ENCODE measurements at places on chromosomes 7 and 10. TPM values are rescaled to one million over a fixed set of nuclear protein-coding genes. Genes with fewer than 3 reads are reported as not detected.

GRCh38 chr7:106568680-106569499, 92.1 kb downstream of the CCDC71L start:
- peak overlapping the region; percentile 17 for H3K27ac ChIP-seq
- H3K36me3 ChIP-seq, result no peaks in the 10 kb centered on the region
- no peaks in the 10 kb centered on the region for H3K4me1 ChIP-seq
- no peaks in the 10 kb centered on the region for H3K27me3 ChIP-seq

Gene CUL1
- 60.6 TPM for total RNA-seq

DNA sequence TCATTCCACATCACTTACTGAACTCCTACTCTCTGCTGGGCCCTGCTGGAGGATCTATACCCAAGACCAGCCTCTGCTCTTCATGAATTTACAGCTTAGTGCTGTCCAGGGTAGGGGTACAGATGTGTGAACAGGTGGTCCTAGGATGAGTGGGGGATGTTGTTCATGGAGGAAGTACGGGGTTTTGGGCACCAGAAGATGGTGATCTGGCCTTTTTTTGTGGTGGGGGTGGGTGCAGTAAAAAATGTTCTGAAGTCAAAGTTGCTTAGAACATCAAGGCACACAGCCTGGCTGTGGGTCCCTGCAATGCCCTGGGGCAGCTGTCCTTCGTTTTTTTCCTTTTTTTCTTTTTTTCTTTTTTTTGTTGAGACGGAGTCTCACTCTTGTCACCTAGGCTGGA, 34.2 kb upstream of the GNA12 start:
- no peaks in the 10 kb centered on the region for H3K36me3 ChIP-seq
- peaks cover 23% of the 10 kb centered on the region for H3K4me1 ChIP-seq
- H3K27ac ChIP-seq, result 0 out of 2 replicates have a peak overlapping the region, but pooled peaks have one; percentile 1
- H3K4me3 ChIP-seq, result no peak overlapping the region
- no peak for DNase-seq

GRCh38 chr7:130838738-130839137, 104.7 kb upstream of the KLF14 start:
- peaks cover 3% of the 10 kb centered on the region for H3K4me1 ChIP-seq
- peak; percentile 92 for DNase-seq
- no peaks in the 10 kb centered on the region for H3K36me3 ChIP-seq

GRCh38 chr7:136072447-136072846, 95.3 kb upstream of the MTPN start:
- no peaks in the 10 kb centered on the region for H3K36me3 ChIP-seq
- DNase-seq, result no peak
- no peaks in the 10 kb centered on the region for H3K27me3 ChIP-seq
- H3K4me3 ChIP-seq, result no peak overlapping the region
- no peaks in the 10 kb centered on the region for H3K4me1 ChIP-seq
- no peak overlapping the region for H3K27ac ChIP-seq

DNA sequence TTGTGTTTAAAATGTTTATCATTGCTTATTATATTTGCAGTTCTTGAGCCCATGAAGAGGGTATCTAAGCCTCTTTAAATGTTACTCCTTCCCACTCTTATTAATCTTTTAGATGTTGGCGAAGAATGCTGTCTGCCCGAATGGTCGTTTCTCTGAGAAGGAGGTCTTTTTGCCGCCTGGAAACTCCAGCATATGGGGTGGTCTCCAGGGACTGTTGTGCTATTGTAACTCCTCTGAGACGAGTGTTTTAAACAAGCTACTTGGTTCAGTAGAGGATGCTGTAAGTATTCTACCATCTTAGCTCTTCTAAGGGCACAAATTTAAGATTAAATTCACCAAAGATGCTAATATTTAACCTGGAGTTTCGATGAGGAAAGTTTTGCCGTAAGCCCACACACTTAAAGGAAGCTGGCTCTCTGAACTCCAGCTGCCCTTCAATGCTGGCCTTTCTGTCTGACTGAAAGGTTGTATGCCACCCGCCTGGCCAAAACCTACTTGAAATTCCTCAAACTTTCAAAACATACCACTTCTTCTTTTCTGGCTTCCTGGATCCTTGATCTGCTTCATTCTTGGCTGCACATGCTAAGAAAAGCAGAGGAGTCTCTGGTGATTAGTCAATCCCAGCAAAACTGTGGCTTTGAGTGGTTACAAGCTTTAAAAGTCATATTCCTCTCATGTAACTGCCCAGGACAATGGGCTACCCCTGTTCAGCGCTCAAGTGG, 74.7 kb downstream of the ABCA13 start:
- no peak overlapping the region for H3K4me3 ChIP-seq
- H3K36me3 ChIP-seq, result no peaks in the 10 kb centered on the region
- H3K27ac ChIP-seq, result no peak overlapping the region
- DNase-seq, result no peak

- H3K36me3 ChIP-seq, result peaks cover 8% of the 10 kb centered on the region
- no peak for DNase-seq
- H3K27me3 ChIP-seq, result no peaks in the 10 kb centered on the region
- peaks cover 3% of the 10 kb centered on the region for H3K4me1 ChIP-seq
Observed at GRCh38 chr7:135673360-135673706, 11.0 kb downstream of the STMP1 start.

Gene OR6B1
- total RNA-seq, result not detected

DNA sequence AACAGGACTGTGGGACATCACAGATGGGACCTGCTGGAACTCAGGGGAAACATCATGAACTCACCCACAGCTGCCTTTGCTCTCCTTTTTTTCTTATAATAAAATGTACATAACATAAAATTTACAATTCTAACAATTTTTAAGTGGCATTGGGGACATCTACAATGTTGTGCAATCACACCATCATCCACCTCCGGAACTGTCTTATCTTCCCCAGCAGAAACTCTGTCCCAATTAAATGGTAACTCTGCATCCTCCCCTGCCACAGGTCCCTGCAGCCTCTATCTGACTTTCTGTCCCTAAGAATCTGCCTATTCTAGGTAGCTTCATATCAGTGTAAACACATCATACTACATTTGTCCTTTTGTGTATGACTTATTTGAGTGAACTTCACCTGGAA, 19.4 kb upstream of the TMEM72 start:
- H3K27me3 ChIP-seq, result no peaks in the 10 kb centered on the region
- DNase-seq, result no peak
- no peaks in the 10 kb centered on the region for H3K36me3 ChIP-seq
- no peak overlapping the region for H3K27ac ChIP-seq
- no peak overlapping the region for H3K4me3 ChIP-seq

DNA sequence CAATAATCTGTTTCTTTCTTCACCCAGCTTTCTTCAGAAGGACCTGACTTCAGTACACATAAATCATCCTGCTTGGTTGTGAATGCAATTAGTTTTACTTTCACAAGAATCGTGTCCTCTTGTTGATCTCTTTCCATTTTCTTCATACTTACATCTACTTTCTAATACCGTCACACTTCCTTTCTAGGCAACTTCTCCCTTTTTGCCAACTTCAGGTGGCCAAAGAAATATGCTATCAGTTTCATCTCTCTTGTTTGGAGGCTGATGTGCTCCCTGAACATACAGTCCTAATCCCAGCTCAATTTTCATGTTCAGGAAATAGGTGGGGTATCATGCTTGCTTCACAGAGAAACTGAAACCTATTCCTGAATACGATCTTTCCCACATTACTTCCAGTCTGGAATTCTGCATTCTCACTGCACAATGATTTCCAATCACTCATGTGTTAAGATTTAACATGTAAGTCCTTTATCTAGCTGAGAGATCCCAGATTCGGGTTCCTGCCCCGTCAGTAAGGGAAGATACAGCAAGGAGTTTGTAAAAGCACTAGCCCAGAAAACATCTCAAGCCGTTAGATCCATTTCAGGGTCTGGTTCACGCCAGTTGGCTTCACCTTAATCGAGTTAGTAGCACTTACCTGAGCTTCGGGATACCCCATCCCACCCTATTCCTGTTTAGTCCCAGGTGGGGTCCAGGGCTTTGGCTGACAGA, 994 bp downstream of the SLC25A28 start:
- H3K27me3 ChIP-seq, result no peaks in the 10 kb centered on the region
- peak overlapping the region; percentile 95 for H3K4me3 ChIP-seq
- no peak for DNase-seq

- H3K4me1 ChIP-seq, result peaks cover 6% of the 10 kb centered on the region
- no peak for DNase-seq
- H3K36me3 ChIP-seq, result no peaks in the 10 kb centered on the region
- no peaks in the 10 kb centered on the region for H3K27me3 ChIP-seq
- H3K27ac ChIP-seq, result no peak overlapping the region
- H3K4me3 ChIP-seq, result no peak overlapping the region
Observed at GRCh38 chr10:88858491-88858890, 6.8 kb upstream of the ANKRD22 start.

DNA sequence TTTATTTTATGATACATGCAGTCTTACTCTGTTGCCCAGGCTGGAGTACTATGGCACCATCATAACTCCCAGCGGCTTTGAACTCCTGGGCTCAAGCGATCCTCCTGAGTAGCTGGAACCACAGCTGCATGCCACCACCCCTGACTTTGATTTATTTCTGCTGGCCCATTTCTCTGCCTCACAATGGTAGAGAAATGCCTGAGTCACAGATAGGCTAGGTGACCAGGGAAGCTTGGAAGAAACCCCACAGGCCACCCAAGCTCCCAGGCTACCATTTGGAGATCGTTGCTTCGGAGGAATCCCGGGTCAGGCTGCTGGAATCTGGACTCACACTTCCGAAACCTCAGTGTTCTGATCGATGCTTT, 17.4 kb upstream of the BAIAP2L1 start:
- H3K4me1 ChIP-seq, result peaks cover 32% of the 10 kb centered on the region
- H3K27ac ChIP-seq, result peak overlapping the region; percentile 74
- peak overlapping the region; percentile 21 for H3K4me3 ChIP-seq
- no peaks in the 10 kb centered on the region for H3K36me3 ChIP-seq
- no peak for DNase-seq

DNA sequence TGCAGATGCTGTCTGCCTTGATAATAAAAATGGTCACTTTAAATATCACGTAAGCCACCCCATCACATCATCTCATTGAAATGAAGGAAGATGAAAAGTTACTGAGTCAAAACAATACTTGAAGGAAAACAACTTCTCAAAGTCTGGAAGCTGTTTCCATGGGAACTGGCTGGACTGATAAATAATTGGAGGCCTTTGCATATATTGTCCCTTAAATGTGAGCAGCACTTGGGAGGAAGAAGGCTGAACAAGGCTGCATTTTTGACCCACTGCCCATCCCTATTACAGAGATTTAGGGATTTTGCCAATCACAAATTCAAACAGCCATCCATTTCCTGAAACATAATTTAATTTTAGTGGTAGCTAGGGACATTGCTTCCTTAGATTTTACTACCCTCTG, 18.2 kb upstream of the MAGI2 start:
- no peaks in the 10 kb centered on the region for H3K36me3 ChIP-seq
- DNase-seq, result no peak
- H3K27ac ChIP-seq, result no peak overlapping the region
- no peak overlapping the region for H3K4me3 ChIP-seq
- no peaks in the 10 kb centered on the region for H3K27me3 ChIP-seq

Gene CASP2
- 47.4 TPM for total RNA-seq

Gene KLF14
- total RNA-seq, result 0.39 TPM

DNA sequence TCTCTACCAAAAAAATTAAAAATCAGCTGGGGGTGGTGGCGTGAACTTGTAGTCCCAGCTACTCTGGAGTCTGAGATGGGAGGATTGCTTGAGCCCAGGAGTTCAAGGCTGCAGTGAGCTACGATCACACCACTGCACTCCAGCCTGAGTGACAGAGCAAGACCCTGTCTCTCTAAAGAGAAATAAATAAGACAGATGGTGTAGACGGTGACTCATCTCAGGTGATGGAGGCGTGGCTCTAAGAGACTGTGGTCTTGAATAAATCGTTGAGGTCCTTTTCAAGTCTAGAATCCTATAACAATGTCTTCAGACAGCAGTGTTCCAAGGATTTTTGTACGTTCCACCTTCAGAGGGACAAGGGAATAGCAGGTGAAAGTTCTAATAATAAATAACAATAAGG, 53.8 kb upstream of the PFKFB3 start:
- H3K4me3 ChIP-seq, result no peak overlapping the region
- no peak overlapping the region for H3K27ac ChIP-seq
- no peaks in the 10 kb centered on the region for H3K27me3 ChIP-seq

Gene OR2A1
- total RNA-seq, result not detected

GRCh38 chr10:3811291-3811870, 26.4 kb upstream of the KLF6 start:
- H3K36me3 ChIP-seq, result no peaks in the 10 kb centered on the region
- peak overlapping the region; percentile 7 for H3K4me3 ChIP-seq
- no peaks in the 10 kb centered on the region for H3K27me3 ChIP-seq
- H3K27ac ChIP-seq, result peak overlapping the region; percentile 87
- H3K4me1 ChIP-seq, result peaks cover 52% of the 10 kb centered on the region

GRCh38 chr10:53574024-53574423, 801.4 kb upstream of the MBL2 start:
- no peaks in the 10 kb centered on the region for H3K27me3 ChIP-seq
- no peak overlapping the region for H3K27ac ChIP-seq
- no peak overlapping the region for H3K4me3 ChIP-seq
- no peaks in the 10 kb centered on the region for H3K36me3 ChIP-seq

Measured in Panc1 (cell line).